ENCODE measurements at places on chromosomes 7 and 10.

DNA sequence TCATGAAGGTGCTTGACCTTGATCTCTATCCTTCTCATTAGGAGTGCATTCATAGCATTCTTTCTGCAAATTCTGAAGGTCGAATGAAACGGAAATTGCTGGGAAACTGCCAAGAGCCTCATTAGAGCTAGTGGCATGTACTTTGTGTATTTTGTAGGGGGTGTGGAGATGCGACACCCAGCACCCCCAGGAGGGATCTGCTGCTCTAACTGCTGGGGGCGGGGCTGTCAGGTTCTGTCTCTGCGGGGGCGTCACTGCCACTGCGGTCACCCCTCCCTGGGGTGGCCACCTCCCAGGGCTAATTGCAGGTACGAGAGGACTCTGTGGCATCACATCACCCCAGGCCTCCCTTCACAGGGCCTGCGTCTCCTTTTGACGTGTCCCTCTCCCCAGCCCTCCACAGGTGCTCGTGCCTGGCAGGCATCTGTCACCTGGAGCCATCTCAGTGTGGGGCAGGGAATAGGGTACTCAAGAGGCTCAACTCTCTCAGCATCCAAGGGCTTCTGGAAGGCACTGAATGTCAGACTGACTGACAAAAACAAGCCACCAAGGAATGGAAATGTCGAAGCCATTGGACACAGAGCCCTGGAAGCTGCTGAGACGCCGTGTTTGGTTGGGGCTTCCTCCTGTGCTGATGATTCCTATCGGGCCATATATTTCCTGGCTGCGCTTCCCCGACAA is 151.1 kb downstream of the ACTR3B start:
- DNase-seq: no peak

GRCh38 chr10:62054830-62055229 is 153.3 kb downstream of the ARID5B start:
- no peak for DNase-seq

- DNase-seq: no peak
Measured at GRCh38 chr7:37352974-37353948, 95.4 kb downstream of the ELMO1 start.

GRCh38 chr7:4801839-4802231 is 26.4 kb downstream of the AP5Z1 start:
- no peak for DNase-seq

GRCh38 chr10:93992400-93993030 is 1.2 kb upstream of the PLCE1 start:
- no peak for DNase-seq
